ENCODE measurements at places on chromosomes 2 and 18.

GRCh38 chr2:3344897-3345296 lies 32.7 kb downstream of the EIPR1 start:
- DNase-seq, result no peak

DNA sequence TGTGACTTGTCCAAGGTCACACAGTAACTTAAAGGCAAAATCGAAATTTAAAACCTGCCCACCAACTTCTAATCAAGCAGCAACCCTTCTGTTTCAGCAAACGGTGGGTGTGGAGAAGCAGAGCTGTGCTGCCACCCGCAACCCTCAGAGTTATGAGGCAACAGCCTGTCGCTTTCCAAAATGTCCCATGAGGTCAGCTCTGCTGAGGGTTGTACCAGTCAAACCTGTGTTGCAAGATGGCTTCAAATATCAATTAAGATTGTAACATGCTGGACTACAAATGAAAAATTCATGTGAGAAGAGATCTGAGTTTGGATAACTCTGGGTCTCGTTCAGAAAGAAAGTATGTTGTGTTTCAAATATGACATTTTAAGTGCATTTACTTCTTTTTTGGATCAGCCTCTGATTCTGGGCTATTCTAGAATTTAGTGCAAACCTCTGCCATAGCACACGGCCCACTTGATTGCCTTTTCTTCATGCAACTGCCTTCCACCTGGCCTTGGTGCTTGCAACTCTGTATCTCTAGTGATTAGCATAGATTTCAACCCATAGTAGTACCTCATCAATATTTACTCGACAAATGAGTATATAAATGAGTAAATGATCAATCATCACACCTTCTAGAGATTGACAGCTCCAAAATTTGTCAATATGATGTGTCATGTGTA lies 69.3 kb downstream of the TIMM21 start:
- no peak for DNase-seq

DNA sequence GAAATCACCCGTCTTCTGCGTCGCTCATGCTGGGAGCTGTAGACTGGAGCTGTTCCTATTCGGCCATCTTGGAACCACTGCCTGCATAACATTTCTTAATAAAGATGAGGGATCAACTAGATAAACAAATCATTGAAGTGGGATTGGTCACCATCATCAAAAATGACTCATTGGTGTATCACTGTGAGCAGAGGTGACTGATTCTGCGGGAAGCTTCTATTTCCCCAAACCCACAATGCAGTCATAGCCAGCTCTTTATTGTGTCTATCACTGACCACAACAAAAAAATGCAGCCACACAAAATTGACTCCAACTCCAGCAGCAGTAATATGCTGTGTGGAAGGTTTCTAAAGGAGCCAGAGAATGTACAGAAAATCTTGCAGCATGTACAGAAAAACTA lies 630.7 kb upstream of the HS6ST1 start:
- DNase-seq, result no peak

- DNase-seq, result no peak
These were observed 106.2 kb downstream of the STPG4 start for GRCh38 chr2:47048801-47049480.

GRCh38 chr2:80482276-80482675 lies 177.7 kb upstream of the LRRTM1 start:
- no peak for DNase-seq

GRCh38 chr2:19607931-19608771 lies 249.7 kb upstream of the OSR1 start:
- no peak for DNase-seq

DNA sequence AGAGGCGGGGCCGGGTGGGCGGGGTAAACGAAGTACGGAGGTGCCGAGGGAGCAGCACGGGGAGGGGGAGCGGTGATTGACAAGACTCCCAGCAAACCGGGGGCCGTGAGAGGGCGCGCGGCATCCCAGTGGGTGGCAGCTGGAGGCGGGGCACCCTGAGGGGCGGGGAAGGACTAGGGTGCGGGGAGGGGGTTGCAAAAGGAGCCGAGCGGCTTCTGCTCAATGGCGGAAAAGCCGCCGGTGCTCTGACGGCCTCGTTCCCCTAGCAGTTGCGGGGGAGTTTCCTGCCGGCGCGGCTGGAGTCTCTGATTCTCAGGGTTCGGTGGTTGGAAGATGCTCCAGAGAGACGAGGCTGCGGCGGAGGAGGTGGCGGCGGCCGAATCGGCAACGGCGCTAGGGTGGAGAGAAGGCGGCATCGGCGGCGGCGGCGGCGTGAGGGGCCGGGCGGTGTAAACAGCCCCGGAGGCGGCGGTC lies at the start of gene PPM1B:
TSS of gene PPM1B (plus strand) at position 195 of the 474 bp plus-strand sequence. CDS start 32,325 bp downstream, outside the sequence.
- no peak for DNase-seq

- no peak for DNase-seq
These were observed 834 bp upstream of the BUB1 start for GRCh38 chr2:110678457-110679336.

DNA sequence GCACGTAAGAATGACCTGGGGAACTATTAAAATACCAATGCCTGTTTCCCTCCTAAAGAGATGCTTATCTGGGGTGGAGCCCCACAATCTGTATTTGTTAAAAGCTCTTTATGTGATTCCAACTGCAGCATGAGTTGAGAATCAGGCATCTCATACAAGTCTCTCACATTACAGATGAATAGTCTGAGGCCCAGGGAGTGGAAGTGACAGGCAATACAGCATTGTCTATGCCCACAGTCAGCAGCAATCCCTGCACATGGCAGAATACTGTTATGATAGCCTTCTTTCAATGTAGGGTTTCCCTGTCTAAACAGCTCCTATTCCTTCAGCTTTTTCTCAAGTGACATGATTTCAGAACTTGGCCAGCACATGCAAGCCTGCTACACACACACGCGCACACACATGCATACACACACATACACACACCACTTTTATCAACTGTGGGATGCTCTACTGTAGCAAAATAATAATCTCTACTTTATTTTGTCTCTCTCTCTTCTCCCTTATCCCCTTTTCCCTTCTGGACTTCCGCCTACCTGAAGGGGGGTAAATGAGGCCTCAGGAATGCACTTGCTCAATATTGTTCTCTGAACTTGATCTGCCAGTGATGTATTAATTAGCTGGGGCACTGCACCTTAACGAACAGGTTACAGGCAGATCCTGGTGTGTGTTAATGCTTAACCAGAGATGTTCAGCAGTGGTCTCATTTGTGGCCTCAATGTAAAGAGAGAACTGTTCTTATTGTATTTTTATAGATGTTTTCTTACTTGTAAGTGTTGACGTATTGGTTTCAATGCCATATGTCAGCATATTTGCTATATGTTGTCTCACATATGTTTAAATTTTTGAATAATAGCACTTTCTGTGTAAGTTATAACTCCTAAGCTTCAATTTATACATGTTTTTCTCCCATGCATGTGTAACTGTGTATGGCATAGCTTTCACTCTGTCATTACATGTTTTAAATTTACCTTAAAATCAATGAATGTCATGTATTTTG lies 116.0 kb downstream of the SETBP1 start:
- DNase-seq, result no peak

DNA sequence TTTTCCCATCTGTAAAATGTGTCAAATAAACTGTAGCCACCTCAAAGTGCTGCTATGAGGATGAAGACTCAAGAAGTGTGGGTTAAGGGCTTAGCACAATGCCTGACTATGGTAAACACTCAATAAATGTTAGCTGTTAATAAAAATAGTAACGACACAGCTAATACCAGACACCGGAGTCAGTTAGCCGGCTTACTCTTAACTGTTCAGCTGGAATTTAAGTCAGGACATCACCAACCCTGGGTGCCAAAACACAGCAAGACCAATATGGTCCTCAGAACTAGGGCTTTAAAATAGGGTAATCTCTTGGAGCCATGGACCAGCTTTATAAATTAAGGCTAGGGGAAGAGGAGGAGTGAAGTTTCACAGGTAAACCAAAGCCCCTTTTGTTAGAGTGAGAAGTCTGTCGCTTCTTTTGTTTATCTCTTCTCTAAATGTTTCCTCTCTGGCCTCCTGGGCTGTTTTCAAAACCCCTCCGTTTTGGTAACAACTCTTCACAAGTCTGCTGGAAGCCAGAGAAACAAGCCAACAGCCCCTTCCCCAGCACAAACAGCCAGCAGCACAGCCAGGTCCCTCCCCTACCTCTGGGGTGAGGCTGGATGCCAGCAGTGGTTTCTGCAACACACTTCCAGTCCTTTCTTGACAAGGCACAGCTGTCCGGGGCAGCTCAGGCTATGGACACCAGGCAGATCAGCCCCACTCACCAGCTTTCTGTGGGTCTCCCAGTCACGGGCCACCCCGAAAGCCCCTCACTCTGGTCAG lies 13.8 kb upstream of the FZD7 start:
- DNase-seq, result no peak

DNA sequence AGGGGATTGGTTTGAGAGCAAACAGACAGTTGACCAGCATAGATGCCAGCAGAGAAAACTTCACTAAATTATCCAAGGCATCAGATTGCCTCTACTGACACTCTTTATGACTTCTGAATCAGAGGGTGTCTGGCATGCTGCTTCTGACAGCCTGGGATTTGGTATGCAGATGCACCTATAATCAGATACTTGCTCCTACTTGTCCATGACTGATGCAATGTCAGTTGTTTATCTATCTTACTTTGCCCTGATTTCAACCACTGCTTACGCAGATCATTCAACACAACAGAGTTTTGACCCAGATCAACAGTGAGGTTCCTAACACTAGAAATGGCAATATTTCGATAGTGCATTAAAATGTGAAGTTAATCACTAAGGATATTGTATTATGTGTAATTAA lies 22.6 kb upstream of the CALCRL start:
- DNase-seq, result no peak

GRCh38 chr18:49617329-49617695 lies 55.5 kb downstream of the LIPG start:
- no peak for DNase-seq

GRCh38 chr2:33210626-33211025 lies 263.9 kb downstream of the LTBP1 start:
- peak; percentile 75 for DNase-seq

DNA sequence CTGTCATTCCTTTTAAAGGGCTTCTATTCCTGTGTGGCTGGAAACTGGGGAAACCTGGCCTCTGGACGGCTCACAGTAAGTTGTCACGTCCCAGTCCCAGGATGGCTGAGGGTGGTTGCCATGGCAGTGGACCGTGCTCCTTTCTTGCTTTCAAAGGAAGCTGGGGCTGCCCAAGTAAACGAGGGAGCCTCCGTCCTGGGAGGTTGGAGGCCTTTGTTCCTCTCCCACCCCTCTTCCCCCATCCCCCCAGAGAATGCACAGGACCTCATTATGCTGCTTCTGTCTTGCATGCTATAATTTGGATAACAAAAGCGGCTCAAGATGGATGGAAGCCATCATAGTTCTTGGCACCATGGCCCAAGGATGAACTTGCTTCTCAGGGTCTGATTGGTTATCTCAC lies 325.5 kb upstream of the HS6ST1 start:
- DNase-seq, result no peak

DNA sequence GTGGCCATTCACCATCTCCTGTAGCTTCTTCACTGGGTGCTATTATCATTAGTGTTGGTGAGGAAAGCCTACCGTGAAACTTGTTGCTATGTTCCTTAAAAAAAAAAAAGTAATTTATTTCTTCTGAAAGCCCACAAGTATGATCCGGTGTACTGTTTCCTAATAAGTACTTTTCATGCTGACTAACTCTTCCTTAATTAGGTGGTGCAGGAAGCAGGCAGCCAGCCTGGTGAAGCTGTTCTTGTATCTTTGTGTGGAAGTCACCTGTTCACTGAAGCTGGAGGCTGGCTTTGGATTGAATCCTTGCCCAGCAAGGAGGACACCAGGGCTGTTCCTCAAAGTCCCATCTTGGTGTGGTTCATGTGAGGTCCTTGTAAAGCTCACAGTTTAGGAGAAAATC lies 321.7 kb upstream of the THSD7B start:
- no peak for DNase-seq

DNA sequence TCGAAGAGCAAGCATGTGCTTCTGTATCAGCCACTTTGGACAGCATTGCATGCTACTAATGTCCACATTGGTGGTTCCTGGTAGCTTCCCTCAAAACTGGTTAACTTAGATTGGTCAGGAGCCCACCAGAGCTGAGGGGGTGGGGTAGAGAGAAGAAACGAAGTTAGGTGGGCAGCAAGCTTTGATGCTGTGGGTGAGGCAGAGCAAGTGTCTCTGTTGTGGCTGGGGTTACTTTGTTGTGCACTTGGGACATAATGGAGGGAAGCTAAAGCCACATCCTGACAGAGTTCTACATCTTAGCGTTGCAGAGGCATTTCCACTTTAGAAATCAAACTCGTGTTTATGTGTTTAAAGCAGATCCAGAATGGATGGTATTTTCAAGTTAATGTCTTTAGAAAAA lies 82.7 kb downstream of the FAM168B start:
- no peak for DNase-seq

DNA sequence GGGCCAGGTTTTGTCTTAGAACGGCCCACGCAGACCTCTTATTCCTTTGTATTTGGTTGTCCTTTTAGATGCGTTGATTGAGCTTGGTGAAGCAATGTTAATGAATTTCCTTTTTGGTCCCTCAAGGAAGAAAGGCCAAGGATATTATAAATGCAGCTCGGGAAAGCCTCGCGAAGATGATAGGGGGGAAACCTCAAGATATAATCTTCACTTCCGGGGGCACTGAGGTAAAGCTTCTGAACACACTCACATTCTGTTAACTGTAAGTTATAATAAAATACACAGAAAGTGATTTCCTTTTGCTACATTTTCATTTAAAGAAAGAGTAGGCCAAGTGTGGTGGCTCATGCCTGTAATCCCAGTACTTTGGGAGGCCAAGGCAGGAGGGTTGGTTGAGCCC lies 7.1 kb downstream of the SCLY start:
- no peak for DNase-seq

DNA sequence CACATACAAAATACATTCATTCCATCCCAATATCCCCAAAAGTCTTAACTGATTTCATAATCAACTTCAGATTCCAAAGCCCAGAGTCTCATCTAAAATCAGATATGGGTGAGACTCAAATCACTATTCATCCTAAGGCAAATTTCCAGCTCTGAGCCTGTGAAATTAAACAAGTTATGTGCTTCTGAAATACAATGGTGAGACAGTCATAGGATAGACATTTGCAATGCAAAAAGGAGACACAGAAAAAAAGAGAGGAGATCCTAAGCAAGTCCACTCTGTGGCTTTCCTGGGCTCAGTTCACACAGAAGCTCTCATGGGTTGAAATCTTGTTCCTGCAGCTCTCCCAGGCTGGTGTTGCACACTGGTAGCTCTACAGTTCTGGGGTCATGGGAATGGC lies 18.3 kb downstream of the ZNF892 start:
- no peak for DNase-seq

DNA sequence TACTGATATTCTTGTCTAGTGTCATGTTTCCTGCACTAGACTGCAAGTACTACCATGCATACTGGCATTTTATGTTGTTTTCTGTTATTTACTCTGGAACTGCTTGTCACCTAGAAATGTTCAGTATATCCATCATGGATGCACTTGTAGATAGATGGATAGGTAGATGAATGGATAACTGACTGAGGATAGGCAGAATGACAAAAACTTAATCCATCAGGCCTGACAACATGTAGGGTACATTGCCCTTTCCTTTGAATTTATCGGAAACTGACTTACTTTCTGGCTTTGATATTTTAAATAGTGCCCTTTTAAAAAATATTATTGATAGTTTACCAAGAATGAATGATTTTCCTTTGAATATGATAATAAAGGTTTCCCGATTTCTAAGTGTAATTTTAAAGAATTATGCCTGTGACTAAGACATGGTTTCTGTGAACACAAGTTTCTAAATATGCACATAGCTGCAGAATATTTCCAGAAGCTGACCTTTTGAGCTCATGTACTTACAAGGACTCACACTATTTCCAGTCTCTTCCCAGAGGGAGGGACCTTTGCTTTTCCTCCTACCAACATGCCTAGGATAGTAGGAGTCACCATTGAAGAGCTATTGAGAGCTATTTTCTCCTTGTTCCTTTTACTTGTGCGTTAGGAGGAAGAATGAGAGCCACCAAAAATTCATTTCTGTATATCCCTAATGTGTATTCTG lies 81.3 kb downstream of the ANKRD12 start:
- DNase-seq, result no peak

All from HFF-Myc (cell line).